ENCODE measurements at places on chromosomes 3 and 15.
A peak's percentile ranks its signal among the peaks of the same experiment; 100 is the strongest.

- DNase-seq, result peak; percentile 78
Observed at GRCh38 chr3:71582036-71582611, 1.4 kb downstream of the FOXP1 start.

DNA sequence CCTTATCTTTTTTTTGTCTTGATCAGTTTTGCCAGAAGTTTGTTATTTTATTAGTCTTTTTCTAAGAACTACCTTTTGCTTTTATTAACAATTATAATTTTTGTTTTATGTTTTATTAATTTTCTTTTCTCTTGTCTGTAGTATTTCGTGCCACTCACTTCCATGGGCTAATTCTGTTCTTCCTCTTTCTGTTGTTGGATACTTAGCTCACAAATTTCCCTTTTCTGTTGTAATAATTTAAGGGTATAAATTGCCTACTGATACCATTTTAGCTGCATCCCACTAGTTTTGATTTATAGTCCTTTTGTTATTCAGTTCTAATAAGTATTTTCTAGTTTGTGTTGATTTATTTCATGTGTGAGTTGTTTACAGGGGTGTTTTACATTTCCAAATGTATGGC, 48.6 kb downstream of the SNRK start:
- no peak for DNase-seq

DNA sequence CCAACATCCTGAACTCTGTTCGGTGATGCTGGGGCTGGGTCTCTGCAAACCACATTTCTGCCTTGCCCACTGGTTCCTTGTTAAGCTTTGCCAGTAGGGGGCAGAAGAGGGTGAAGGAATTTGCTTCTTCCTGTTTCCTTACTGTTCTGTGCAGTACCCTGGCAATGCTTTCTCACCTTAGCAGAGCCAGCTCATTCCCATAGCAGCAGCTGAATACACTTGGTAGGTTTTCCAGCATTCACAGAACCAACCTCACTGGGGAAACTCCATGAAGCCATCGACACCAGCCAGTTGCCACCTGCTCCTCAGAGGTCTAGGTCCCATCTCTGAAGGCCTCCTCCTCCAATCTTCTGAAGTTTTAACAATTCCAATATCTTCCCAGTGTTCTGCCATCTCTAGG, 308.4 kb downstream of the PDCD6IP start:
- DNase-seq, result no peak

DNA sequence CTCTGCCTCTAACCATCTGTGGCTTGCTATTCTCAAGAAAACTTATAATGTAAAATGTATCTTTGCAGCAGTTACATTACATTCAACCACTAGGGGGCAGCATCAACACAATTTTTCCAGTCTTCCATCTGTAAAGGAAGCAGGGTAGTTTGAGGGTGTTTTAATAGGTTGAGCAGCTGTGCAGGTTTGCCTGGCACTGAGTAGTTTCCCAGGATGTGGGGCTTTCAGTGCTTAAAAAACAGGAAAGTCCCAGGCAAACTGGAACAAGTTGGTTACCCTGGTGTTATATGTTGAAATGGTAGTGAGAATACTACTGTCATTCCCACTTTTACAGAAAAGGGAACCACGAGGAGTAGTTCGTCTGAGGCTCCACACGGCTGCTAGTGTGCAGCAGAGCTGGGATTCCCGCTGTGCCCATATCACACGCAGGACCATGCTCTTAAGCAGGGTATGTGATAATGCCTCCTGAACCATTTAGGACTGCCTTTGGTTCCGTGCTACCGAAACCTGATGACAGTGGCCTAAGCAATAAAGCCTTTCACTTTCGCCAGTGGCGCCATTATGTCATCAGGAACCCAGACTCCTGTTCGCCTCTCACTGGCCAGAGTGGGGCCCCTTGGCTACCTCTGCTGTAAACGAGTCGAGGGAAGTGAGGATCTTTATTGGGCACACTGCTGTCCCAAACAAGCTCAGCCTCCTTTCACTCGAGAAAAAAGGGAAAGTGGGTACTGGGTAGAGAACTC, 64.7 kb upstream of the ZBTB38 start:
- no peak for DNase-seq

GRCh38 chr15:35547775-35548364, 1.9 kb upstream of the DPH6 start:
- no peak for DNase-seq

DNA sequence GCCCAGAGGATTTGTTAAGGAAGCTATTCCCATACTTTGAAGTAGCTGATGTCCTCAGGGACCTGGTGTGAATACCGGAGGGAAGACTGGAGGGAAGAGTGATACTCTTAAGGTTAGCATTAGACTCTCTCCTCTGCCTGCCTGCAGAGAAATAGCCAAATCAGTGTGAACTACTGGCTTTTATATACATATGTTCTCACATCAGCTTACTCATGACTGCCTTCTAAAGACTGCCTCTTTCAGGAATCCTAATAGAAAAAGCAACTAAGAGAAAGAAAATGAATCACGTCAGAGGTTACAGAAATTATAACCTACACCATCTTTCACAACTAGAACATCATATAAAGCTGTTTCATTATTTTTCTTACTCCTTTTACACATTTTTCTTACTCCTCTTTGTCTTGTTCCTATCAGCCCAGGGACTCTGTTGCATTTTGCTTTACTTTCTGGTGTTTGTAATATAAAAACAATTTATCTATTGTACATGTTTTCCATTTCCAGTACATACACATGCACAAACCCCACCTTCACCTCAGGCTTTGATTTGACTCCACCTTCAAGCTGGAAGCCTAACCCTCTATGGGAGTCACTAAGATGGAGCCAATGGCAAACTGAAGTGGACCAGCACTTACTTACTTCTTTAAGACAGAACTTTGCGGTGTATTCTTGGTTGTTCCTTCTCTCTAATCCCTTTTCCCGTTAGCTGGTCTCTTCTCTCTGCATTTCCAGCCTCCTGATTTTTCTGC, 257.7 kb upstream of the UBE2E1 start:
- no peak for DNase-seq

- no peak for DNase-seq
Observed at GRCh38 chr3:20561166-20561565, 375.2 kb upstream of the SGO1 start.

GRCh38 chr15:75167588-75168350, 33.9 kb upstream of the C15orf39 start:
- no peak for DNase-seq

DNA sequence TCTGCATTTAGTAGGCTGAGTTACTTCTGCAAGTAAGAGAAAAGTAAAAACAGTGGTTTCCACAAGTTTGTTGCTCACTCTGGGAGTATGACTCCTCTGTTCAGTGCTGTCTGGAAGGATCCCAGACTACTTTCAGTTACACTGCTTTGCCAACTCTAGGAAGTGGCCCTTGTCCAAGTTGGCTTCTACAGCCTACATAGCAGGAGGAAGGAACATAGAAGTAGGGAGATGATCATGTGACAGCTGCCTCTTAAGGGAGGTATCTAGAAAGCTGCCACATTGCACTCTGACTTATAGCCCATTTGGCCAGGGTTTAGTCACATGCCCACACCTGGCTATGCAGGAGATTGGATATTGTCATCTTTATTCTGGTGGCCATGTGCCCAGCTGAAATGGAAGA, 298.1 kb downstream of the NSUN3 start:
- DNase-seq, result no peak

GRCh38 chr15:98217356-98217755, 256.9 kb downstream of the ARRDC4 start:
- no peak for DNase-seq

GRCh38 chr3:173529062-173529711, 131.6 kb downstream of the NLGN1 start:
- no peak for DNase-seq

GRCh38 chr3:119831022-119831421, 49.1 kb downstream of the NR1I2 start:
- DNase-seq, result no peak

DNA sequence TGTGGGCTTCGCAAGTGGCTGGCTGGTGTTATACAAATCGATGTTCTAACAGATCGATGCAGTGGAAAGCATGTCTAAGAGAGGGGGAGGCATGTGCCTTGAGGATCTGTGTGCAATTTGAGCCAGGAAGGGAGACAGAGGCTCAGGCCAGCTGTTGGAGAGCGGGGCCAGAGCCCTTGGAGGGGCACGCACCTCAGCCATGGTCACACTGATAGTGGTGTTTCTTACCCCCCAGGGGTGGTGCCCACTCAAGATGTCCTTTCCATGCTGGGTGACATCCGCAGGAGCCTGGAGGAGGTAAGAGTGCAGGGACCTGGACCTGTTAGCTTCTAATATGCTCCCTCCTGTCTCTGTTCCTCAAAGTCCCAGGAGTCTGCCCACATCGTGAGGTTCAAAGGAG, 3.8 kb upstream of the ABTB1 start:
- DNase-seq, result no peak

DNA sequence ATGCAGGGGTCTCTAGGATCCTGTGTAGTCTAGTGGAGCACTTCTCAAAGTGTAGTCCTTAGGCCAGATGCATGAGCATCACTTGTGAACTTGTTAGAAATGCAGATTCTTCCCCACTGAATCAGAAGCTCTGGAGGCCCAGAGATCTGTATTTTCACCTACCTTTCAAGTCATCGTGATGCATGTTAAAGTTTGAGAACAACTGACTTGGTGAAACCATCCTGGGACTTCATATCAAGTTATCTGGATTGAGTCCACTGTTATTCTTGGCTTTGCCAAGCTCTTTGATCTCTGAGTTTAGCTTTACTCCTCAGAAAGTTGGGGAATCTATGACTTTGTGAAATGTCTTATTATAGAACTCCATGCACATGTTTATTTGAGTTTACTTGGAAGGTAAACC, 78.5 kb downstream of the ARNT2 start:
- no peak for DNase-seq

DNA sequence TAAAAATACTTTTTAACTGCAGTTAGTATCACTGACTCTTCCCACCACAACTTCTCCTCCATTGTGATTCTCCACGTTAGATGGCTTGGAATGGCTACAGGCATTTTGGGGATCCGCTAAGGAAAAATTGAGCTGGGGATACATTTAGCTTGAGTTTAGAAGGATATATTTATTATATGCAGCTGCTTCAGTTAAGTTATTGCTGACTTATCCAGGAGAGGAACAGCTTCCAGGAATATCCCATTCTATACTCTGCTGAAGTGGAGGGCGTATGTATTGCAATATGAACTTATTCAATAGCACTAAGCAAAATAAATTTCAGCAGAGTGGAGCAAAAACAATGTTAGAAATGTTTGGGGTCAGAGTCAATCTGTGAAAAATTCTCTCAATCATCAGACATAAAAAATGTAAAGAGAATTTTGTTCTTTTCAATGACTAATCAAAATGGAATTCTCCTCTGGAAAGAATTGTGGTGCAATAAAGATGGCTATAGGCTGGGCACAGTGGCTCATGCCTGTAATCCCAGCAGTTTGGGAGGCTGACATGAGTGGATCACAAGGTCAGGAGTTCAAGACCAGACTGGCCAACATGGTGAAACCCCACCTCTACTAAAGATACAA, 84.7 kb downstream of the NCEH1 start:
- DNase-seq, result no peak

- DNase-seq, result peak; percentile 74
Observed at GRCh38 chr3:40580494-40581091, 55.8 kb downstream of the ZNF621 start.

GRCh38 chr3:191412759-191413158, 48.2 kb upstream of the PYDC2 start:
- no peak for DNase-seq

GRCh38 chr3:127438371-127438770, 150.5 kb upstream of the PRR20G start:
- DNase-seq, result no peak

GRCh38 chr3:4814305-4814903, 164.8 kb upstream of the BHLHE40 start:
- no peak for DNase-seq

GRCh38 chr3:30302027-30302426, 304.4 kb upstream of the TGFBR2 start:
- DNase-seq, result no peak

- DNase-seq, result no peak
Observed at GRCh38 chr3:54279005-54279583, 156.7 kb downstream of the CACNA2D3 start.

GRCh38 chr3:151226088-151226563, 23.1 kb upstream of the GPR171 start:
- DNase-seq, result no peak

- DNase-seq, result no peak
Observed at GRCh38 chr3:45657853-45658252, 31.3 kb upstream of the SACM1L start.

- DNase-seq, result no peak
Observed at GRCh38 chr3:177452831-177453450, 255.7 kb upstream of the TBL1XR1 start.

DNA sequence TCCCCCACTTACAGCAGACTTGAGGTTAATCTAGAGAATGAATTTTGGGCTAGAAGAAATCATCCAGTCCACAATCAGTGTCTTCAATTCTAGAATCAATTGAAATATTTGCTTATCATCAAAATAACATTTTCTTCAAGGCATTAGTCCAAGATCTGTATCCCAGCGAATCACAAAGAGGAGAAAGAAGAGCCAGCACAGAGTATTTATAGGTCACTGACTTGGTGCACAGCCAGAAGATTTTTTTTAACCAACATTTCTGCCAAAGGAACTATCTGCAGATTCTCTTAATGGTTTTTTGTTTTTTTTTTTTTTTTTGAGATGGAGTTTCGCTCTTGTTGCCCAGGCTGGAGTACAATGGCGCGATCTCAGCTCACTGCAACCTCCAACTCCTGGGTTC, 178.2 kb downstream of the TNIK start:
- no peak for DNase-seq

- DNase-seq, result peak; percentile 87
Observed at GRCh38 chr3:186783731-186784515, 546 bp downstream of the EIF4A2 start.

DNA sequence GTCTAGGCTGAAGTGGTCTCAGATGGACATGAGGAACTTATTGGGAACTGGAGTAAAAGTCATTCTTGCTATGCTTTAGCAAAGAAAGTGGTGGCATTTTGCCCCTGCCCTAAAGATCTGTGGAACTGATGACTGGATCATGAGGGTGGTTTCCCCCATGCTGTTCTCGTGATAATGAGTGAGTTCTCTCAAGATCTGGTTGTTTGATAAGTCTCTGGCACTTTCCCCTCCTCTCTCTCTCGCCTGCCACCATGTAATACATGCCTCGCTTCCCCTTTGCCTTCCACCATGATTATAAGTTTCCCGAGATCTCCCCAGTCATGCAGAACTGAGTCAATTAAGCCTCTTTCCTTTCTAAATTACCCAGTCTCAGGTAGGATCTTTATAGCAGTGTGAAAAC, 11.5 kb upstream of the MLF1 start:
- DNase-seq, result no peak

DNA sequence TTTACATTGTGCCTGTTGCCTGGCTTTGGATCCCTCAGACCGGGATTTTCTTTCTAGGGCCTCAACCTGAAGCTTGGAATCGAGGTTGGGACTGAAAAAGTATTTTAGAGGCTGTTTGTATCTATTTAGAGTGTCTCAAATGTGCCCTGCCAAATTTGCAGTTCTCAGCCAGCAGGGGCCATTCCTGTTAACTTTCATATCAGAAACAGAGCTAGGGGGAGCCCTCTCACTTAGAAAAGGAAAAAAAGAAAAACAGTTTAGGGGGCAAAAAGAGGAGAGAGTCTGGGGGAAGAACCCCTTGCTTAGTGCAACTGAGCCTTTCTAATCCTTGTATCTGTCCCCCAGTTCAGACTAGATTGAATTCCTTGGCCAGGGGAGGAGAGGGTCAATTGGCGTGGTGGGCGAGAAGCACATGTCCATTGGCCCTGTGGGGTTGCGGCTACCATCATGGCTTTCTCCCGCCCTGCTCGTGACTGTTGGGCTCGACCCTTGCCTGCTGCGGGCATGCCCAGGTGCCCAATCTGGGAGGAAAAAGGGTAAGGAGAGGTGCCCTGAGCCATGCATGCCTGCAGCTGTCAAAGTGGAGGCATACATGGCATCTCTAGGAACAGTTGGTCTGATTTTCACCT, 101.6 kb downstream of the CFAP44 start:
- DNase-seq, result no peak

- peak; percentile 66 for DNase-seq
Observed at GRCh38 chr3:13451301-13451673, 28.8 kb upstream of the HDAC11 start.

Measured in activated T-cell treated with anti-CD3 and anti-CD28 coated beads, Interleukin-2, amount 50 U/mL, for 24 hours (primary cell).